Activated T-cell treated with anti-CD3 and anti-CD28 coated beads for 4 hours (primary cell): ENCODE measurements at places on chromosomes 1 and 21.

DNA sequence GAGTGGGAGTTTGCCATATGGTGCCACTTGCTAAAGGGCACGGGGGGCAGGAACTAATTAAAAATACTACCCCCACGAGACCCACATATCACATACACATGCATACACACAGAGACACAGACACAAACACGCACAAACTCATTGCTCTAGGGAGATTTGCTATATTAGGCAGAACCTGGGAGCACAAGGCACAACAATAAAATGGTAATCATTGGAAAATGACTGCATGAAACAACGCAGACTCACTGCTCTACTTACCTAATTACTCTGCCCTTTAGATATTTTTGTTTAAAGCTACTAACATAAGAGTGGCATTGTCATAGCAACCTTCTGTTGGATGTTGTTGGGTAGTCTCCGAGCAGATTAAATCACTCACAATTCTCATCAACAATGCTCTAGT is 20.3 kb upstream of the RGS4 start:
- DNase-seq, result no peak

GRCh38 chr21:29301691-29302090 is 3.0 kb downstream of the BACH1 start:
- no peak for DNase-seq

DNA sequence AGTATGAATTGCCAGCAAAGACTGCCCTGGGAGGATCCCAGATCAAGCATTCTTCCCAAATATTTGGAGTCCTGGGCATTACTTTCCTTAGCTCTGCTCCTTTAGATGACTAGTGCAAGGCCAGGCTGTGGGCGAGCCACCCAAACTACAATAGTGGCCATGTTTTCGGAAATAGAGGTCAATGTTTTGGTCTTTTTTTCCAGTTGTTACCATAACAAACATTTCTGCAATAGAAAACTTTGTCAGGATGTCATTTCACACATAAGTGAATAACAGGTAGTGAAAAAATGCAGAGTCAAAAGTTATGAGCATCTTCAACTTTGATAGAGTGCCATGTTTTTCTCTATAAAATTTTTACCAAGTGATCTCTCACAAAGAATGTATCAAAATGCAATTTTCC is 25.2 kb upstream of the OR10J4 start:
- no peak for DNase-seq

GRCh38 chr1:63843884-63844283 is 70.1 kb downstream of the ROR1 start:
- no peak for DNase-seq

DNA sequence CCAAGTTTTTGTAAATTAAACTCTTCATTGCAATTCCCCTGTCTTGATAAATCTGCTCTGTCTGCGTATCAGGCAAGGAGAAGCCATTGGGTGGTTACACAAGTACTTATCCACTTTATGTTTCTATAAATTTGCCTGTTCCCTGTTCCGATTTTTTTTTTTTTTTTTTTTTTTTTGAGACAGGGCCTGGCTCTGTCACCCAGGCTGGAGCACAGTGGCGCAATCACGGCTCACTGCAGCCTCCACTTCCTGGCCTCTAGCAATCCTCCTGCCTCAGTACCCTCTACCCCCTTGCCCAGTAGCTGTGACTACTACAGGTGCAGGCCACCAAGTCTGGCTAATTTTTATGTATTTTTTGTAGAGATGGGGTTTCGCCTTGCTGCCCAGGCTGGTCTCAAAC is 11.1 kb upstream of the CSRP1 start:
- no peak for DNase-seq

GRCh38 chr1:19156676-19157075 is 53.4 kb downstream of the UBR4 start:
- DNase-seq, result no peak

- DNase-seq, result no peak
Observed at GRCh38 chr1:234154320-234155251, 218.7 kb upstream of the COA6 start.

DNA sequence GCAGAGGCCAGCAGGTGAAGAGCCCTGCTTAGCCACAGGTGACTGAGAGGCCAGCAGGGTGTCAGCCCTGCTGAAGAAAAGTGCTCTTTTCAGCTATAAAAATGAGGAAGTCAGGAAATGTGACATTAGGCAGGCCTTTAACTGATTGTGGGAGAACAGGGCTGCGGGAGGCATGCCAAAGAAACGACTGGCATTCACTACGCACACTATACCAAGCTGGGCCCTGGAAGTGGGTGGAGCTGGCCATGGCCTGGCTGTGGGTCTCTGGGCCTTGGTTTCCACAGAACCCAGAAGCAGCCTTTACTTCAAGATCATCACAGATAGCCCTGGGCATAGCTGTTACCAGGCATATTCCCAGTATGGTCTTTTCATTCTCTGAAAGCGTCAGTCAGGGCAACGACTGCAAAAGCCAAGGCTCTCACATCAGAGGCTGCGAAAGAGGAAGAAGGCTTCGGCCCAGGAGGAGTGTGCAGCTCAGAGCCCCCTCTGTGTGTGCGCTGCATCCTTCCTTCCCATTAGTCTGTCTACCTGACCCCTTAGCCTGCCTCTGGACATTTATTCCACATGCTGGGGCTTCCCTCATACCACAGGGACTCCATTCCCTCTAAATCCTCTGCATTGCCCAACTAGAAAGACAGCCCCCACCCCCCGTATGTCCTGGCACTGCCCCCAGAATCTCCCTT is 14.3 kb downstream of the SLC2A1 start:
- DNase-seq, result no peak

DNA sequence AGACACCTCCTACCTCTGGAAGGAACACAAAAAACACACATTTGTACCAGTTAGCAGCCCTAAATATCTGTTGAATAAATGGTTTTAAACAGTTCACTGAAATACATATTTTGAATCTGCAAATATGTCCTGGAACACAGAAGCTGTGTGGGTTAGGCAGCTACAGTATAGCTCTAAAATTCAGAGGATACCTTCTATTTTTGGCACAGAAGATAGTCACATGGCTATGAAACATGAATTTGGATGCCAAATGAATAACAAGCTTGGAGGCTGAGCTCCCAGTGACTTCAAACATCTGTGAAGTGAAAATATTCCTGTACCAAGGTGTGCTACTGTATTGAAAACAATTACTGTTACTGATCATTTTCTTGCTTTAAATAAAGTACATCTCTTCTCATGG is 391.5 kb upstream of the ADGRL2 start:
- no peak for DNase-seq

DNA sequence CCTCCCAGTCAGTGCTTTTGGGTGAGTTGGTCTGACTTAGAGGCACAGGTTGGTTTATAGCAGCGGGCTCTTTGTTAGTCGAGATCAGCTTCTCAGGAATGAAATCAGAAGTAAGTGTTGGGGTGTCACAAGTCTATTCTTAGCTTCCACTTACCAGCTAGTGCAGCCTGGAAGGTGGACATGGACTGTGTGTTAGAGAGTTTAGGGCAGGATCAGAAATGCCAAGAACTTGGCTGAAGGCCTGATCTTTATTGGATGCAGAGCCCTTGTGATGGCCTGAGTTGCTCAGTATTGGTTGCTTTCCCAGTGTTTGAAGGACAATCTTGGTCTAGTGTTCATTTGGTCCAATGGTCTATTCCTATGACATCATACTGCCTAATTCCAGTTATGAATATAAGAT is 377.0 kb upstream of the USP24 start:
- no peak for DNase-seq

DNA sequence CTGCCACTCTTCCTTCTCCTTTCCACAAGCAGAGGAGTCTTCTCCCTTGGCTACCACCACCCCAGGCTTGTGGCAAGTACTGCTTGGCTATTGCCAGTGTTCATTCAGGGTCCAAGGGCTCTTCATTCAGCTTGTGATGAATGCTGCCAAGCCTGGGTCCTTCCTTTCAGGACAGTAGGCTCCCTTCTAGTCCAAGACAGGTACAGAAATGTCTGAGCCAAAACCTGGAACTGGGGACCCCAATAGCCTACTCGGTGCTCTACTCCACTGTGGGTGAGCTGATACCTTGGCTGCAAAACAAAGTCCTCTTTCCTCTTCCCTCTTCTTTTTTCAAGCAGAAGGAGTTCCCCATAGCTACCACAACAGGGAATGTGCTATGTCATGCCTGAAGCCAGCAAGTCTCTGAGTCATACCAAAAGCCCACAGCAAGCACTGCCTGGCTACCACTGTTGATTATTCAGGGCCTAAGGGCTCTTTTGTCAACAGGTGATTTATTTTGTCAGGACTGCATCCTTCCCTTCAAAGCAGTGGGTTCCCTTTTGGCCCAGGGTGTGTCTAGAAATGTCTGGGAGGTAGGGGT is 268.9 kb downstream of the HHAT start:
- DNase-seq, result no peak

DNA sequence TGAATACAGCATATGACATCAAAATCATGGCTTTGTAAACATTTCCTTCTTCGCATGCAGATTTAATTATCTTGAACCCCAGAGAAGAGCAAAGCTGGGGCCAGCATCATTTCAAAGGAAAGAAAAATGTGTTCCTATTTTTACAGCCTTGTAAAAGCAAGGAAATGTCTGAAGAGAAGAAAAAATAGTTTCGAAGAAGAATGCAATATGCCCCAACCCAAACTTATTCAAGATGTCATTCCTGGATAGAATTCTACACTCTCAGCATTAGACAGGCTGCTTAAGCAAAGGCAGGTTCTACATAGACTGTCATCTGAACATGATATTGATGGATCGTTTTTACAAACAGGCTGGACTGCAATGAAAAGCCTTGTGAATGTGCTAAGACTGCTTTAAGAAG is 900.8 kb downstream of the TTLL7 start:
- DNase-seq, result no peak

DNA sequence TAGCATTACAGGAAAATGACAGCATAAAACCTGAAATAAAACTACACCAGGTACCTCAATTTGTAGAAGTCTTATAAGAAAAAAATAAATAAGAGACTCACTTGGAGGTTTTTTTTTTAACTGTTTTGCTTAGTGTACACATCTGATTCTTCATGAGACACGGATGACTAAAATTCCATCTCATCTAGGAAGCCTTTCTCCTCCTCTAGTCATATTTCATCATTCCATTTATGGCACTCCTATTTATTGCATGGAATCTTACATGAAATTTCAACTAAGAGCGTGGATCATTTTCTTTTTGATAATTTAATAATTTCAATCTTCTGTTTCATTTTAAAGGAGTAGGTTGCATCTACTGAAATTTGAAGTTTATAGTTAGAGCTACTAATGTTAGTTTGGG is 1.6 kb upstream of the PTGS2 start:
- no peak for DNase-seq

DNA sequence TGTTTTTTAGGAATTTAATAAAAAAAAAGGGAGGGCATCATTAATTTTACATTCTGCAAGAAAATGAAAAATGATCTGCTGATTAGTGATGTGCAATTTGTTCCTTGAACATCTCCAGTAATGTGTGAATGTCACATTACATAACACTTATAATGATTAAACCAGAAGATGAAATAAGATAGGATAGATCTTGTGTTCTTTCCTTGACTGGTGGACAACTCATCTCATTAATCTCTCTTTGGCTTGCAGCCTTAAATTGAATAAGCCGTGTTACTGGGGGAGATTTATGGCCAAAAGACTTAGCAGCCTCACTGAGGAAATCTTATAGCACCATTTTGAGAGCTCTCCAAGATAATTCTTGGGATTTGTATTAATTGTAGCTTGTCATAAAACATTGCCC is 217.2 kb downstream of the ST6GALNAC3 start:
- DNase-seq, result no peak

DNA sequence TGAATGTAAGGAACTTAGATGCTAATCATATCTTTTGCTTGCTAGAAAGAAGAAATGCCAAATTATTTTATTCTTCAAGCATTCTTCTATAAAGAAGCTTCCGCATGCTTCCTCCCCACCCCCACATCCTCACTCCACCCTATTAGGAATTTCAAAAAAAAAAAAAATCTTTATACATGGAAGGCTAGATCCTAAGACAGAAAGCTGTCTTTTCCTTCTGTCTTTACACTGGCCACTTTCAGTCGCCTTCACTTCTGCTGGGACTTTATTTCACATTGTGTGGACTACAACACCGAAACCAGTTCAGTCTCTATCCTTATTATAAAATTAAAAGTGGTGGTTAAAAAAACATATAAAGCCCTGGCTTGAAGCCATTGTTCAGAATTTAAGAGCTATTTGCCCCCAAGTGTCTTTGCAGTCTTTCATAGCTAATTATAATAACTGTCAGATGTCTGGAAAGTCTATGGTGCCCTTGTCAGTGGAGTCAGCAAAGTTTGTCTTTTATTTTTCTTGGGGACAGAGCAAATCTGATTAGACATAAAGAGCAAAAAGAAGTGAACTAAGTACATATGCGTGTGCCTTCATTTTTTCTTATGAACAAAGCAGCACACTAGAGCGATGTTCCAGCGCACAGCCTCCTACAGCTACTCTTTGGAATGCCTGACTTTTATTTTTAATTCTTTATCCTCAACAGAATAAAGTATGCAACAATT is 297.7 kb downstream of the PTPRC start:
- no peak for DNase-seq

GRCh38 chr1:244599937-244600350 is 53.0 kb upstream of the DESI2 start:
- DNase-seq, result peak; percentile 22

GRCh38 chr1:115797486-115797885 is 29.0 kb upstream of the CASQ2 start:
- no peak for DNase-seq

DNA sequence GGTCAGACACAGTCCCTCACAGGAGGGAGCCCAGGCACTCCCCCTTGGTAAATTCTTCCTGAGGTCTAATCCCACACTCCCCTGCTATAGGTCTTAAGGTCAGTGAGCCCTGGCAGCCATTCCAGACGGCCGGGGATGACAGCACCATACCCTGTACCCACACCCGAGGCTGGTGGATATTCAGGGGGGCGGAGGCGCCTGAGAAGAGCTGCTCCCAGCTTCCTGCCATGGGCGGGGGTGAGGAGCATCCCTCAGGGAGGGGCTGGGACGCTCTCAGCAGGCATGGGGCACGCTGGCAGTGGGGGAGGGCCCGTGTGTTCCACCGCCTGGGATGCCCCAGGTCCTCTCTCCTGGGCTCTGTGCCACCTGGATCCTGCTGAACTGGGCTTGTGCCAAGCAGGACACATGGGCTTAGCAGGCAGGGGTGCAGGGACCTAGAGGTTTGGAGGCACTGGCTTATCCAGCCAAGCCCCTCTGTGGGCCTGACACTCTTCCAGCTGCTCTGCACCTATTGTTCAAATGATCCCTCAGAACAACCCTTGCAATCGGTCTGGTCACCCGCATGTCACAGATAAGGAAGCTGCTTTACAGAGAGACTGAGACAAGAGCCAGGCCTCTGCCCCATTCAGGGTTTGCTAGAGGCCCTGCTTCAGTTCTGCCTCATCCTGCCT is 5.7 kb upstream of the ADGRB2 start:
- DNase-seq, result no peak
